ENCODE measurements at places on chromosomes 6 and 20.

DNA sequence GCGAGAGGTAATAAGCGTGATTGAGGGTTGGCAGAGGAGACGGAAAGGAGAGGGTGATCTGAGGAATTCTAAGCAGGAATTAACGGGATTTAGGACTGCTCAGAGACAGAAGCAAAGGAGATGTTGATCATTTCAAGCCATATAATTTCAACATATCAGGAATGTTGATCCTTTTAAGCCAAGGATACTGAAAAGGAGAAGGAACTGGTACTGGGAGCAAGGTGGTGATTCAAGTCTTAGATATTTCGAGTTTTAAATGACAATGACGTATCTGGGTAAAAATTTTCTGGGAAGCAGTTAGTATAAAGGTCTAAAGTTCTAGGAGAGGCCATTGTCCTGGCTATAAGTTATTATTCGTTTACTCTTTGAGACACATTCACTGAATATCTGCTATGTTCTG, 91.3 kb upstream of the OGFRL1 start:
- DNase-seq, result no peak

GRCh38 chr20:36179170-36179945, 24.8 kb downstream of the EPB41L1 start:
- DNase-seq, result no peak

DNA sequence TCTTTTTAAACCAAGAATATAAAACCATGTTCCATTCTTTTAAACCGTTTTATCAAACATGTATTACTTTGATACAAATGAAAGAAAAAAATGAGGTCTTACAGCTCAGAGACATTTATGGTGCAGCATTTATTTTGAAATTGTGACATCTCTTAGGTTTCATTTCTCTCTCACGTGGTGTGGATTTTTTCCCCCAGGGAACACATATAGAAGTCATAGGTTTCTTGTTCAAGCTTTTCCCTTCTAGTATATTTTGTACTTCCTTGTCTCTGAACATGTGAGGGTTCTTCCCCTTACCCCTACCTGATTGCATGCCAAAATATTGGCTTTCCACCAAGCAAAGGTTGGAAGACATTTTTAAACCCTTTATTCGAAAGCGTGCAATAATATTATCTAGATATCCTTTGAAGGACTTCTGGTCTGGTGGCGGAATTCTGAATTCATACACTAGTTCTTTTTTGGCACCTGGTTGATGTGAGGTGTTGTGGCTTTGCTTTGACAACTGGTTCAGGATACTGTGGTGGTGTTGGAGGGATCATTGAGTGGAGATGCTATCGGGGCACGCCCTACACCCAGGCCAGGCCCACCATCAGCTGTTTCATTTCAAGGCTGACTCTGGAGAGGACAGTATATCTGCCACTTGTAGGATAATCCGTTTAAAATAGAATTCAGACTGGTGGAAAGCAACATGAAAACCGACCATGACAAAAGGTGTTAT, 5.6 kb upstream of the FAM50B start:
- DNase-seq, result no peak

GRCh38 chr20:47962286-47962963, 177.1 kb upstream of the SULF2 start:
- no peak for DNase-seq

DNA sequence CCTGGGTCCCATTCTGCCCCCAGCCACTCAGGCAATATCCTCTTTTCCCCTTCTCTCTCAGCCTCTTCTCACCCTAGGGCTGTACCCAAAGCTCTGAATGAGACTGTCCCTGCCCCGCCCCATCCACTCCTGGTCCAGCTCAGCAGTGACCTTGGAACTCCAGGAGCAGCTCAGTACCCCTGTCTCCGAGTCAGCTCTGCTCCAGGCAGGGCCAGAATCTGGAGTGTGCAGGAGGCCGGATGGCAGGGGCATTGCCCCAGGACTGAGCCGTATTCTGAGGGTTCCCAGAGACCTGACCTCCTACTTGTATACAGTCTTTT, 2.0 kb upstream of the RAET1G start:
- no peak for DNase-seq

All from tibial nerve (tissue), 4 donors.